ENCODE measurements at places on chromosomes 1 and 21. TPM values are rescaled to one million over a fixed set of nuclear protein-coding genes. Genes with fewer than 3 reads are reported as not detected.

Gene SYCP1
- total RNA-seq: not detected

Gene FASLG
- not detected for total RNA-seq

Gene MAP1LC3C
- total RNA-seq: 0.23 TPM

Gene CHRM3
- total RNA-seq: 0.06 TPM

Gene OR2L8
- total RNA-seq: not detected

Gene DEPDC1
- total RNA-seq: 17.3 TPM

Gene KRTAP12-2
- total RNA-seq: not detected

Gene HTR6
- total RNA-seq: 0.22 TPM

Gene FCMR
- total RNA-seq: 7.0 TPM

Gene C1orf35
- total RNA-seq: 37.7 TPM

Gene TNFSF18
- total RNA-seq: not detected

Gene ANXA9
- total RNA-seq: 1.3 TPM

Gene NCAM2
- total RNA-seq: not detected

Gene TRIM67
- 0.10 TPM for total RNA-seq
